Right hindlimb (tissue), 1 donor: ENCODE measurements at places on chromosomes 2 and 18.

DNA sequence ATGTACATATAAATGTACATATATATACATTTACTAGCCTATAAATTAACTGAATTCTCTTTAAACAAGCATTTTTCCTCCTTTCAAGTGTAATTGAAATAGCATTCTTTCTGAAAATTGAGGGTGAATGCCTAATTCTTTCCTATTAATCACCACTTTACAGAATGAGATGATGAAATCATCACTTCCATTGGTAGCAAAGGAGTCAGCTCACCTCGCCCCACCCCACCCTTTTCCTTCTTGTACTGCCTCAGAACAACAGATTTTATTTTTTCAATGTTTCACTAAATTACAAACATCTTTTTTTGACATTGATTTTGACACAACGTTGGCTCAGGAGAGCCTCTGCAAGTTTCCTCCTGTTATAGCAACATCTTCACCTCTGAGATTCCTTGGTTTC lies 181.9 kb upstream of the CDH7 start:
- no peak for DNase-seq

GRCh38 chr2:114167799-114168198 lies 274.6 kb upstream of the DPP10 start:
- DNase-seq, result no peak

DNA sequence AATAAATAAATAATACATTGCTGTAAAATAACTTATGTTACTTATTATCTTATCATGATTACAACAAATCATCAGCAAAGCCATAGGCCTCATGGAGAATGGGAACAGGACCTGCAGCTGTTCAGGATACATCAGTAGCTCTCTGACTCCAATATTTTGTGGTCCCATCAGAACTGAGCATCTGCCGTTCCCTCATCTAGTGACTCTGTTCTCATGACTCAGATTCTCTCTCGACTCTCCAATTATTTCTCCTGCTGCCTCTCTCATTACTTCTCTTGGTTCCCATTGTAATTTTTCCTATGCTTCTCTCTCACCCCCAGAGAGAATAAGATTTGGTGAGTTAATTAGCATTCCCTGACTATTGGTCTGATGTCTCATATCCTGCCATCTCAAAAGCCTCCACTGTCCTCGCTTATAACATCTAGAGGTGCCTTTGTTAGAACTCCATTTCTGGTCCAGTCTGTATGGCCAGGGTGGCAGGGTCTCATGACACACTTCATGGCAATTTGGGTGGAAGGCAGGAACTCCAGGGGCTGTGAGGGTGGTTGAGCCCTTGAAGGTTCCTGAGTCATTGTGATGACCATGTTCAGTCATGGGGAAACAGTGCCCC lies 78.0 kb upstream of the TANC1 start:
- DNase-seq, result no peak

- no peak for DNase-seq
Observed at GRCh38 chr2:74021407-74021755, 36.7 kb downstream of the TET3 start.

DNA sequence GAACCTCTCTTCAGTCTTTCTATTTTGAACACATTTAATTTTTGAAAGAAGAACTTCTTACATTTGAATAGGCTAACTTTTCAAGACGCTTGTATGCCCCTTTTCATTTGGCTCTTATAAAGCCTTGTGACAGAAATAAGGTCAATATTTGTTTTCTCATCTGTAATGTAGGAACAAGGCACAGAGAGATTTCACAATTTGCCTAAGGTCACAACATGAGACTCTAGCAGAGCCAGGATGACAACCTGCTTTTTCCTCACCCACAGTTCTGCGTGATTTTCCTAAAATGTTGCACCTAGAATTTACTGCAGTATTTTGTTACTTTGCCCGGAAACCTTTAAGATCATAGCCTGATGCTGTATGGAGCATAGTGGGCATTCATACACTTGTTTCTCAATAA lies 67.4 kb downstream of the TXNL1 start:
- no peak for DNase-seq

- no peak for DNase-seq
Observed at GRCh38 chr2:54050445-54050844, 65.0 kb upstream of the ACYP2 start.

DNA sequence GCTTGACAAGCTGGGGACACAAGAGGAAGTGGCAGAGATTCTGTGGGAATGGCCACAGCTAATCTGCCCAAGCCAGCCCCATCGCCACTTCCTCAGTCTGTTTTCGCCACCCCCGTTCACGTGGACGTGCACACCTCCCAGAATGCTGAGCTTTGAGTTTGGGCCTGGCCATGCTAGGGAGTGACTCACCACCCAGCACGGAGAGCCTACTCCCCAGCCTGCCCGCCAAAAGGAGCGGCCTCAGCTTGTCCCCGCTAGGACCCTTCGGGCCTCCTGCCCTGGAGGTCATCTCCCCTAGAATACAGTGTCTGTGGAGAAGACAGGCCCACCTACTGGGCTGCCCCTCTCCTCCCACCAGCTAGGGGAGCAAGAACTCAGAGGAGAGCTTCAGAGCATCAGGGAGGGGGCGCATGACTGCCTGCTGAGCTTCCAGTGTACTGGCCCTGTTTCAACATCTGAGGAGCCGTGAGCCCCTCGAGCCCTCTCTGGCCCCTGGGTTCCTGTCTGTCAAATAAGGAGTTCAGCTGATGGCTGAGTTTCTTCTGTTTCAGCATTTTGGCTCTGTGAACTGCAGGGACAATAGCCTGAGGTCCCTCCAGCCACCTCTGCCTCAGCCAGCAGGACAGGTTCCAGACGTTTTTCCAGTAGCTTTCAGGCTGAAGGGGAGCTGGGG lies 5.1 kb downstream of the SLC35F6 start:
- DNase-seq, result peak; percentile 57

DNA sequence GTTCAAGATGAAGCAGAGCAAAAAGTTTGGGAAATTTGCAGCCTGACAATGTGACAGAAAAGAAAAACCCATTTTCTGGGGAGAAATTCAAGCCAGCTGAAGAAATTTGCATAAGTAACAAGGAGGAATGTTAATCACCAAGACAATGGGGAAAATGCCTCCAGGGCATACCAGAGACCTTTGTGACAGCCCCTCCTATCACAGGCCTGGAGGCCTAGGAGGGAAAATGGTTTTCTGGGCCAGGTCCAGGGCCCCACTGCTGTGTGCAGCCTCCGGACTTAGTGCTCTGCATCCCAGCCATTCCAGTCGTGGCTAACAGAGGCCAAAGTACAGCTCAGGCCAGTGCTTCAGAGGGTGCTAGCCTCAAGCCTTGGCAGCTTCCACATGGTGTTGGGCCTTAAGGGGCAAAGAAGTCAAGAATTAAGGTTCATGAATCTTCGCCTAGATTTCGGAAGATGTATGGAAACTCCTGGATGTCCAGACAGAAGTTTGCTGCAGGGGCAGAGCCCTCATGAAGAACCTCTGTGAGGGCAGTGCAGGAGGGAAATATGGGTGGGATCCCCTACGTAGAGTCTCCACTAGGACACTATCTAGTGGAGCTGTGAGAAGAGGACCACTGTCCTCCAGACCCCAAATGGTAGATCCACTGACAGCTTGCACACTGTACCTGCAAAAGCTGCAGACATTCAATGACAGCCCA lies 314.1 kb upstream of the TRIB2 start:
- no peak for DNase-seq
